Stimulated activated CD4-positive, alpha-beta T cell treated with anti-CD3 and anti-CD28 coated beads, Interleukin-4, amount 100 ng/mL, for 24 hours (primary cell): ENCODE measurements at places on chromosomes 5 and 9.

DNA sequence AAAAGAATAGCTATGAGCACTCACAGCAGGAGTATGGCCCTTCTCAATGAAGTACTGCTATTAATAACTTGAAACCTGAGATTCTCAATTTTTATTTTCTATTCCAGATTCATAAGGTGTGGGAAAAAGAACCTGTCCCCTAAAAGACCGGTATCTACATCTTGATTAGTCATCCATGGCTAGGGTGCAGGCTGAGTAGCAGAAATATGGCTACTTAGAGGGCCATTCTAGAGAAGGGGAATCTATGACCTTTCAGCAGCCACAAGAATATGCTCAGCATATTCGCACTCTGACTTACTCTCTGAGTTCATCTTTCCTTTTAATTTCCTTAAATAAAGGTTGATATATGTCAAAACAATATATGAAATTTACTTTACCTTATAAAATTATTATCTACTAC lies 27.7 kb downstream of the WDR36 start:
- DNase-seq, result no peak

GRCh38 chr9:93682155-93682968 lies 106.0 kb downstream of the PHF2 start:
- peak; percentile 69 for DNase-seq

GRCh38 chr5:160491438-160491837 lies 69.8 kb downstream of the PTTG1 start:
- DNase-seq, result no peak

- no peak for DNase-seq
Observed at GRCh38 chr5:110371725-110372041, 354.8 kb downstream of the TMEM232 start.

GRCh38 chr9:16718952-16719351 lies 151.5 kb downstream of the BNC2 start:
- no peak for DNase-seq

DNA sequence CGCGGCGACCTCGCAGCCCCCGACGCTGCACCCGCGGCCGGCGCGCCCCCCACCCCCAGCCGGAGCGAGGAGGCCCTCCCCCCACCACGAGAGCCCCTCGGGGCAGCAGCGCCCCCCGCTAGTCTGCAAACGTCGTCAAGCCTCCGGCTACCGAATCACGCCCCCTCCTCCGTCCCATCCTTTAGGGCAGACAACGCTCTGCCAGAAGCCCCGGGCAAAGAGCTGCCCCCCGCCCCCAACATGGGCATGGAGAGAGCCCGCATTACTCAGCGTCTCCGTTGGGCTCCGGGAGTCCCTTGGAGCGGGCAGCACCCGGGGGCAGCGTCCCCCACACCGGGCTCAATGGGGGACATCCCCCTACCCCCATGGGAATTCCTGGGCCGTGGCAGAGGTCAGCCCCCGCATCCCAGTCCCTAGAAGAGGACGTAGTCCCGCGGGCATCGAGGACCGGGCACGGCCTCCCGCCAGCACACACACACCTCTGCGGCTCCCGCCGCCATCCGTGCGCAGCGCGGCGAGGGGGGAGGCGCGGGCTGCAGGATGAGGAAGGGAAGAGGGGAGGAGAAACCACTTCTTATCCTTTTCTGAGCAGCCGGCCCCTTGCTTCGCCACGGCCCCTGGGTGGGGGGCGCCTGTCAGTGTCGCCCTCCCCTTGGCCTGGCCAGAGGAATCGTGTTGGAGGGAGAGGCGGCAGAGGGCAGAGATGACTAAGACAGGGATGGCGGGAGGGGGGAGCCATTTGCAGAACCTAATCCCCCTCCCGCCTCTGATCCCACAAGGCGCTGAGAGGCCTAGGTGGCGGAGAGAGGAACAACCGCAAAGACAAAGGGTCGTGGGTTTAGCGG lies 750 bp downstream of the DNM1 start:
- DNase-seq, result peak; percentile 11

DNA sequence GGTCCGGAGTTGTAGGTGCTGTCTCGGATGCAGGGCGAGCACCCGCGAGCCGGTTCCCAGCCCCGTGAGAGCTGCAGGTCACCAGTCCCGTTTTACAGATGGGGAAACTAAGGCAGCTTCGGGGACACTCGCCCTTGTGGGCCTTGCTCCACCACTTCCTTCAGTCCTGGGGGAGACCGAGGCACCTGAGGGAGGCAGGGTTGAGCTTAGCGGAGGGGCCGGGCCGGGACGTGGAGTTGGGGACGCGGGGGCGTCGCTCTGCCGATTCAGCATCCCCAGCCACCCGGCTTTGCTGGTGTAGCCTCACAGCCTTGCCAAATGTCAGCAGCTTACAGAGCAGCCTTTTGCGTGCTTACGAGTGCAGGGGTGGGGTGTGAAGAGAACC lies 530 bp downstream of the BBLN start:
- DNase-seq, result peak; percentile 67

DNA sequence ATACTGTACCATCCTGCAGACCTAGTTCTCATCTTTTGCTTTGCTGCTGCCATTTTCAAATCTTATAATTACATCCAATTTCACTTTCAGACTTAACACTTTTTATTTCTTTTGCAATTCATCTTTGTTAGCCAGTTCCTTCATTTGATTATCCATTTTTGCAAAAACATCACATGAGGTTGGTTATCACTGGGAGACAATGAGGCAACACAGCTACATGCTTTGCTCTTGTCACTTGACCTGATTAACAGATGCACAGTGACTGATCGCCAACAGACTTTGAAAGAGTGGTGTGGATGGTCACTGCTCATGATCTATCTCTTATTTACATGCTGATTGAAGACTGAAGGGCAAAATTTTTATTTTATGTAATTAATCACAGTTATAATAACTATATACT lies 17.0 kb upstream of the RNF20 start:
- DNase-seq, result no peak

DNA sequence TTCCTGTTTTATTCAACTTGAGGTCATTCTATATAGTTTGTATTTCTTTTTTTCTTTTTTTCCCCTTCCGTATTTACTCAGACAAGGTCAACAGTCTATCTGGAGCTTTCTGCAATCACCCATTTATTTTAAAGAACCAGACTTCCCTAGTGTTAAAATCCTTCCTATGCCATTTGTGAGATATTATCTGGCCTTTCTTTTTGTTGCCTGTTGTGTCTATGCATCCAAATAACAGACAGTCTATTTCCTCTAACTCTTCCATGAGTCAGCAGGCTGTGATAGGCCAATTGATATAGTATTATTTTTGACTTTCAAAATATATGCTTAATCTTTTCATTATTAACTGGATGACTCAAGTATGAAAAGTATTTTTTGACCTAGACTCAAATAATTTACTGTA lies 291.2 kb upstream of the PTPRD start:
- DNase-seq, result no peak

GRCh38 chr5:5539590-5539989 lies 117.1 kb downstream of the ICE1 start:
- no peak for DNase-seq

DNA sequence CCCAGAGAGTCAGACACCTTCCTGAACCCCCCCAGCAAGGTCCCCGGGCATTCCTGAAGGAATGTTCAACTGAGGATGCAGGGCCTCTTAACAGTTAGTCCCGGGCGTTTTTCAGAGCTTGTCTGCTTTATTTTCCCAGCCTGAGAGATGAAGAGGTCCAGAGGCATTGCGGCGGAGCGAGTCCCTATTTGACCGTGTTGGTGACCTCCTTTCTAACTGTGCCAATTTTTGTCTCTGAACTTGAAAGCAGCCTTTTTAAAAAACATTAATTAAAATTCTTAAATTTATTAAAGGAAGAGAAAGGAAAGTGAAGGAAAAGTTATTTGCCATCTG lies 433 bp upstream of the PTAR1 start:
- DNase-seq, result no peak

DNA sequence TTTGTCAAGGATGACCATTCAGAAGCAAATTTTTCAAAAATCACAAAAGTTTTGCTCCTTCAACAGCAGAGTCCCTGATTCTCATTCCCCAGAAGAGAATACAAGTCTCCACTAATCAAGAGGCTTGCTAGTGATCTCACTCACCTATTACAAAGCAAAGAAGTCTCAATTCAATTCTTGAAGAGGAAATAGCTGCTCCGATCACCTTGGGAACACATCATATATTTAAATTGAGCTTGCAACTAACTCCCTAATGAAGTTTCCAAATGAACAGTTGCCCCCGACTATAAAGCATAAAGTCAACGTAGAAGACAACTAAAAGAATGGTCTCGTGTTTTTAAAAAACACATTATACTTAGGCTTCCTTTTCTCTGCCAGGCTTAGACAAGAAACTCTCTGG lies 1.6 kb downstream of the LIFR start:
- no peak for DNase-seq

GRCh38 chr5:114782869-114783268 lies 386.8 kb downstream of the TRIM36 start:
- no peak for DNase-seq

GRCh38 chr9:92657296-92658094 lies 12.4 kb downstream of the IPPK start:
- DNase-seq, result no peak

DNA sequence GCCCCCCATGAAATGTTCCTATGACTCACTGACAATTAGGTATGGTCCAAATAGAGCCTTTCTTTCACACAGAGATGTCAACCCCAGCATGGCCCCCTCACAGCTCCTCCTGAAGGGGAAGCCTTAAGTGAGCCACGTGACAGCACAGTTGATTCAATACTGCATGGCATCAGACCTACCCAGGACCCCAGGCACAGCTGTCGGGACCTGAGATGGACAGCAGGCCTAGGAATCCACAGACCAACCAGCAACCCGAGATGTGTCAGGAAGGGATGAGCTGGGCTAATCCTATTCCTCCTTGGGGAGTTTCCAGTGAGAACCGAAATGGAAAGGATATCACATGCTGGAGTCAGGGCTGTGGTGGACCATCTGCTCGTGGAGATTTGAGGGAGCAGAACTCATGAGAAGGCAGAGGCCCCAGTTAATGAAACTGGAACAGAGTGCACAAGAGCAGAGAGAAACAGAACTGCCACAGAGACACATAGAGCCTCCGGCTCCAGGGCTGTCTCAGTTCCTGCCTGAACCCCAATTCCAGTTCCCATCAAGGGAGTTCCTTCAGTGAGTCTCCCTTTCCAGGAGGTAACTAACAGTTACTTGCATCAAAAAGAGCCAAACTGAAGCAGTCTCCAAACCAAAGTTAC lies 42.1 kb upstream of the SMIM23 start:
- DNase-seq, result no peak

DNA sequence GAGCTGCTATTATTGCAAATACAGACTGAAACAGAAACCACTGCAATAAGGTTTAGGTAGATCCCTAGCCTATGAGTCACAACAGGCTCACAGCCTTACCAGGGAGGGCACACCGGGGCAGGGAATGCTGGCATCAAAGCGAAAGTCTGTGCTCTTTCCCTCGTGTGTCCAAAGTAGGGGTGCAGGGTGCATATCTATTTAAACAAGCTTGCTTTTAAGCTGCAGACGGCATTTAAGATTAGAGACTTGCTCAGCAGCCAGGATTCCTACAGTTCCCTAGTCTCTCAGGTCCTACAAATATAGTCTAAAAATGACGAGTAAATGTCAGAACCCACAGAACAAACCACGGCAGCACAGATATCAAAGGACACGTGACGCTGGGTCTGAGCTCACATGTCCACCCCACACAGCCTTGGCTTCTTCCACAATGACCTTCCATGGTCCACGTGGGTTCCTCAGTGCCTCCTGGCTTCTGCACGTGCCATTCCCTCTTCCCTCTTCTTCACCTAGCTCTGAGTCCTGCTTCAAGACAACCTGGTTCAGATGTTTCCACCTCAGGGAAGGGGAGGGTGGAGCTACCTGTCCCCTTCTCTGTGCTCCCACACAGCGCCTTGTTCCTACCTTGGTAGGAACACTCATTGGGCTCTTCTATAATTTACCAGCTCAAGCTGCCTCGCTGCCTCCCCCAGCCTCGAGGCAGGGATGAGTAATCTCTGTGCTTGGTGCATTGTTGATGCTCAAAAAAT lies 193.2 kb downstream of the MAPKAP1 start:
- DNase-seq, result peak; percentile 40

- no peak for DNase-seq
Observed at GRCh38 chr5:15904899-15905830, 274.4 kb downstream of the MARCHF11 start.

DNA sequence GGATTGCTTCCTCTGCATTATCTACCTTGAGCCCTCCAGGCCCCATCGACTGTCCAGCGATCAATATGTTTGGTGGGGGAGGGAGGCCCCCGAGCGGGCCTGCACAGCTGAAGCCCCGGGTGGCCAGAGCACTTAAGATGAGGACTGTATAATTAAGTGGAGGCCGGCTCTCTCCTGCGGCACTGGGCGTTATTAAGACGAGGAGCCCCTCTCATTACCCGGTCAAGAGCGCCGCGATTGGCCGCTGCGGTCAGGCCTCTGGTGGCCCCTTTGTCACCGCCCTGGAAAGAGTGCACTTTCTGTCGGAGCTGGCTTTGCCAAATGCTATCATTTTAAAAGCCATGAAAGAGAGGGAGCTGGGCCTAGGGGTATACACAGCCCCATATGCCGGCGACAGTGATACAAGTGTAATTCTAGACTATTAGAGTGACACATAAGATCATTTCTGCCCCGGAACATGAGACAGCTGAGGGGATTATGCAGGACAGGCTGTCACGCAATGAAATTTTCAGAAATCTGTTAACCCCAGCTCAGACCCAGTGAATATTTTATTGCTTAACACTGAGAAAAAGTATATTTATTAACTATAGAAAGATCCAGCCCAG lies 106.3 kb upstream of the IRX1 start:
- DNase-seq, result no peak

GRCh38 chr9:1604942-1605560 lies 410.1 kb upstream of the SMARCA2 start:
- DNase-seq, result no peak

DNA sequence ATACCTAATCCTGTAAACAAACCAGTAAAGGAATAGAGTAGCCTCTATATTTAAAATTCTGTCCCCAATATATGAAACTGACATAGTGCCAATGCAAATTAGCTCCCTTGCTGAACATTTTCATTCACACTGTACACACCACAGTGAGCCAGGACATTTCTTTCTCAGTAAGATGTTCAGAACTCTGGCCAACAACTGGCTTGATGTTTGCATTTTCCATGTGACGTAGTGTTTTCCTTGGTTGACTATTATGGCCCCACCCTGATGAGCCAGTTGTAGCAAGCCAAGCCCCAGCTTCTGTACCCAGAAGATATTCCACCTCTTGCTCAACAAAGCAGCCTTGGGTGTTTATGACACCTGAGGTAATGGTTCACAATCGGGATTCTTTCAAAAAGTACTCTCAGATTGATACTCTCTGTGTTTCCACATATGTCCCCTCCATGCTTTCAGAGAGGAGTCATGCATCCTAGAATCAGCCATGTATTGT lies 17.7 kb upstream of the ANXA1 start:
- no peak for DNase-seq

GRCh38 chr9:117305454-117305853 lies 109.4 kb downstream of the ASTN2 start:
- DNase-seq, result no peak

DNA sequence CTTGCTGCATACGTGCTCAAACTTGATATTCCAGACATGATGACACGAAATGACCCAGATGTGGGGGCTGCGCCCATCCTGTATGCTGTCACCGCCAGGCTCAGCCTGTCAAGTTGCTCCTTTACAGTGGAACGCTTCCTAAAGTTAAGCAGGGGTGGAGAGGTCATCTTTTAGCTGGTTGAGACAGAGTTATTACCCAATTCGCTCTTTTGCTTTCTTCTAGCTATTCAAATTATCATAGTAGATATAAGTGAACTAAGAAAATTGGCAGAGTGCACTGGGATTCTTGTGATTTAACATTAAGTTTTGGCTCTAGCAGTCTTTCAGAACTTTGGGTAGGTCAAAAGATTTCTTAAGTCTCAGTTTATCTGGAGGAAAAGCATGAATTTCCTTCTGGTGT lies 69.8 kb upstream of the BASP1 start:
- no peak for DNase-seq
